ENCODE measurements at places on chromosomes 5 and 9.

- ATAC-seq, result no peak
Observed at GRCh38 chr5:180807654-180808414, 5.2 kb upstream of the MGAT1 start.

DNA sequence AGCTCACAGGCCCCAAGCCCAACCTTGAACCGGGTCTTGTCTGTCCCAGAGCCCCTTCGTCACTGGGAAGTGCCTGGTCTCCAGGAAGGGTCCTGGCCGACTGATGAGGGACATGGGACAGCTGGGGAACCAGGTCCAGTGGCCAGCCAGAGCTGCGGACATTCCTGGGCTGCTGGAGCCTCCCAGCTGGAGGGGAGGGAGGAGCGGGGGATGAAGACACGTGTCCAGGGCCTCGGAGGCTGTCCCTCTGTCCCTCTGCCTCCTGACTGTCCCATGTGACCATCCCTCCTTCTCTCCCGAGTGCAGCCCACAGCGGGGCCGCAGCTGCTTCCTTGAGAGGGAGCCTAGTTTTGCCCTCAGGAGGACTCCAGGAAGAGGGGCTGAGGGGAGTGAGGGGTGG lies 41.7 kb upstream of the UBAC1 start:
- ATAC-seq, result peak; percentile 61

DNA sequence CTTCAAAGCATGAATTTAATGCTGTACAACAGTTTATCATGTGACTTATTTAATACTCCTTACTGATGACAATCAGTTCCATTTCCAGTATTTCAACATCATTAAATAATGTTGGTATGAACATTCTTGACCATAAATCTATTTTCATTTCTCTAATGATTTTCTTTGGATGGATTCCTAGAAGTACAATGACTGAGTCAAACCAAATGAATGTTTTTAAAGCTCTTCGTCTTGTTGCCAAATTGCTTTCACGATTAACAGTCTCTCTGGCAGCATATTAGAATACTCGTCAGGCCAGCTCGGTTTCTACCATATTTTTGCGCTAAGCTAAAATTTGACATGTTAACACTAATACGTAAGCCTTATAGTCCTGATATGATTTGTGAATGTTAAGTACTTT lies 197.0 kb downstream of the TRPM3 start:
- ATAC-seq, result no peak

DNA sequence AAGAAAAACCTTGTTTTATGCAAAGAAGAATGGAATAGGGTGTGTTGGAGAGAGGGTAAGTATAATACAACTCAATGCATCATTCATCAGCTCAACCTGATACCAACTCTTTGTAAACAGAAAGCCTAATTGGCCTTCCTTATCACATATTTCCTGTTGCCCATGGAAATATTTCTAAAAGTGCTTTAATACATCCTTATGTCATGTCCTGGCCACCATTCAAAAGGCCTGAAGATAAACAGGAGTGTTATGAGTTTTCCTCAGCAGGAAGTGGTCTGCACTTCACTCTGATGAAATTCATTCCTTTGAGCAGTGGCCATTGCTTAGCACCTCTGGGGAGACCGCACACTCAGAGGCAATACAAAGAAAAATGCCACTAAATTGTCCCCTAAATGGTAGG lies 511.2 kb downstream of the SEMA5A start:
- ATAC-seq, result no peak

DNA sequence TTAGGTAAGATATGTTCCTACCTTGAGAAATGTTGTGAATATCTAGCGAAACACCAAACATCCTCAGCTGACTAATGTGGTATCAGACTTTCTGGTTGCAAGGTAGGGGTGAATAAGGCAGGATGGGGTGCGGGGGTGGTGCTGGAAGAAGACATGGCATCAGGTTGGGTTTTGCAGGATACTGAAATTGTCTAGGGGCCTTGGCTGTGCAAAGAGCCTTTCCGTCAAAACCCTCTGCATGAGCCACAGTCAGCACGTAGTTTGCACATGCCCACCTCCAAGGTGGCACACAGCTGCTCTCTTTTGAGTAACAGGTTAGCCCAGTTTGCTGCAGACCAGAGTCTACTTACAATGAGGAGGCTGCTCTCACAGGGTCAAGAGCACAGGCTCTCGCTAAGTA lies 42.0 kb downstream of the SFXN1 start:
- ATAC-seq, result no peak

DNA sequence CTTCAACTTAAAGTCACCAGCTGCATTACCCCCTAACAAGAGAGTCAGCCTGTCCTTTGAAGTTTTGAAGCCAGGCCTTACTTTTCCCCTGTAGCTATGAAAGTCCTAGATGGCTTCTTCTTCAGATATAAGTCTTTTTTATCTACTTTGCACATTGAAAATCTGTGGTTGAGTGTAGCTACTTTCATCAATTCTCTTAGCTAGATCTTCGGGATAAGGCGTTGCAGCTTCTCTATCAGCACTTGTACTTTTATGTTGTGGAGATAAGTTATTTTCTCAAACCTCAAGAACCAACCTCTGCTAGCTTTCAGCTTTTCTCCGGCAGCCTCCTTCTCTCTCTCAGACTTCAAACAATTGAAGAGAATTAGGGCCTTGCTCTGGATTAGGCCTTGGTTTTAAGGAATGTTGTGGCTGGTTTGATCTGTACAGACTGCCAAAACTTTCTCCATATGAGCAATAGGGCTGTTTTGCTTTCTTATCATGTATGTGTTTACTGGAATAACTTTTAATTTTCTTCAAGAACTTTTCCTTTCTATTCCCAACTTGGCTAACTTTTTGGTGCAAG lies 21.6 kb downstream of the CATSPER3 start:
- no peak for ATAC-seq

DNA sequence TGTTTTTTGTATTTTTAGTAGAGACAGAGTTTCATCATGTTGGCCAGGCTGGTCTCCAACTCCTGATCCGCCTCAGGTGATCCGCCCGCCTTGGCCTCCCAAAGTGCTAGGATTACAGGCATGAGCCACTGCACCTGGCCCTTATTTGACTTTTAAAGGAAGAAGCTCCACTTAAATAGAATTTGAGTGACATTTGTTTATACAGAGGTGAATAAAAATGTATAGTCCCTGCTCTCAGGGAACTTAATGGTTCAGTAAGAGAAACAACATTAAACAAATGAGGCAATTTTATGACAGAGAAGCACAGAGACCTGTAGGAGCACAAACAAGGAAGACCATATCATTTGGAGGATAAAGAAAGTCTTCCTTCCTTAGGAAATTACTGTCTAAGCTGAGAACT lies 65.7 kb downstream of the C9orf152 start:
- no peak for ATAC-seq

DNA sequence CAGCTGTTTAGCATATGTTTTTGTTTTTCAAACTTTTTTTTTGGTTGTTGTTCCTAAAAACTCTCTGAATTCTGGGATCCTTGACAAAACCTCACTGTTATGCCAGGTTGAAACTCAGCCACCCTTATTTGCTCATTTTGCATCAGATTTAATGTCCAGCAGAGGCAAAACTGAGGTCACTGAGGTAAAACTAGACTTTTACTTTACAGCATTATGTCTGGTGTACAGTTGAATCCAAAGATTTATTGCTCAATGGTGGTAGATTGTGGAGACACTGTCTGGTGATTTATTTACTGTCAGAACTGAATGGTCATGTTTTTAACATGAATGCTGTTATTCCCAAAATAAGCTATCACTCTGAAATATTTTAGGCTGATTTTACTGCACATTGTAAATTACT lies 87.9 kb downstream of the FBXL7 start:
- ATAC-seq, result no peak

- no peak for ATAC-seq
Observed at GRCh38 chr5:40452874-40453624, 226.7 kb upstream of the PTGER4 start.

DNA sequence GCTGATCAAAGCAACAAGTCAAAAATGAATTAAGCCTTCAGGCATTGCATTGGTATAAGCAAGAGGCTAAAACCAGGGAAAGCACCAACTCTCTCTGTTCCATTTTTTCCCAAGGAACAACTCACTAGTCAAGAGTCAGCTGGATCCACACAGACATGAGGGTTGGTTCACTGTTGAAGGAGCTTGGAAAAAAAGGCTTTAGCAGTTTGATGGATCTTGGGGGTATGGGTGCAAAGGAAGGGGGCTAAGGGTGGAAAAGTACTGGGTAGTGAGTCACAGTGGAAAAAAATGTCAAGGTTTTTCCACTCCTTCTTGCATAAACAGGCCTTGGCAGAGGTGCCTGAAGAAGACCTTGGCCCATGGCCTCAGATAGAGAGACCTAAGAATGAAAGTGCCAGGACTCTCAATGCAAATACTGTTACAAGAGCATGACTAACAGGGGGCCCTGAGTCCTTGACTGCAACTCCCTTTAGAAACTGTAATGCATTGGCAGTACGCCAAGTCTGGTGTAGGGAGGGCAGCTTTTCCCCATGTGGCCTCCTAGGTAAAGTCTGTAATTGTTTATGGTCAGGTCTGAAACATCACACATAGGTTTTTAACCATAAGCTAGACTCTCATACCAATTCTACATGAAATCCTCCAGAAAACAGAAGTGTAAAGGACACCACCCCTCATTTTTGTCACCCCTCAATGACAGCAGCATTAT lies 23.7 kb downstream of the ACTL7A start:
- ATAC-seq, result peak; percentile 90

- ATAC-seq, result no peak
Observed at GRCh38 chr9:118529210-118529609, 825.0 kb downstream of the TLR4 start.

GRCh38 chr9:8188723-8189407 lies 389.3 kb upstream of the DMAC1 start:
- peak; percentile 98 for ATAC-seq

DNA sequence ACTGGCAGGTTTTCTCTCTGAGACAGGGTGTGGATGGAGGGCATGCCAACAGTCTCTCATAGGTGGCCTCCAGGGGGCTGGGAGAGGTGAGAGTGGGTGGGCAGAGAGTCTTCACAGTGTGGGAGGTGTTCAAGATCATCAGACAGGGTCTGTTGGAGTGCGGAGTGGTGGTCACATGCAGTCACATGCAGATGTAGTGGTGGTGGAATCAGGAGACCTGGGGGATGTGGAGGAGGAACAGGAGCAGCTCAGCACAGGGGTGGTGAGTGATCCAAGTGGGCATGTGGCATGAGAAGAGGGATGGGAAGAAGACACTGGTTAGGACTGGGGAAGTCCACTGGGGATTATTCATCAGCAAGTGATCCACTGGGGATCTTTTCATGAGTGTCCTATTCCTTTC lies 5.8 kb downstream of the GM2A start:
- no peak for ATAC-seq

GRCh38 chr9:77598524-77598923 lies 49.6 kb downstream of the GNA14 start:
- ATAC-seq, result peak; percentile 84

GRCh38 chr5:124176692-124177091 lies 569.7 kb downstream of the ZNF608 start:
- no peak for ATAC-seq

DNA sequence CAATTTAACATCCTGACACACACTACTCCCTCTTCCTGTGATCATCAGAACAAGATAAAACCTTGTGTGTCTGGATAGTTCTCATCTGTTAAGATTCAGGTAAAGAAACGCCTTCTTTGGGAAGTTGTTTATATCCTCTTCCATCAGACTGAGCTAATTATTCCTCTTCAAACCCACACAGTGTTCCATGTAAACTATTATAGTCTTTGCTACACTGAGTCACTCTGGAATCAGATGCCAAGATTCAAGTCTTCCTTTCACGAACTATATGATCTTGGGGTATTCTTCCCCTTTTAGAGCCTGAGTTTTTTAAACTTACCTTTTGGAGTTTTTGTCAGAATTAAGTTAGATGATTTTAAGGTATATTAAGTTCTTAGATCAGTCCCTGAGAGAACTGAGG lies 2.0 kb downstream of the OR1J1 start:
- ATAC-seq, result no peak

DNA sequence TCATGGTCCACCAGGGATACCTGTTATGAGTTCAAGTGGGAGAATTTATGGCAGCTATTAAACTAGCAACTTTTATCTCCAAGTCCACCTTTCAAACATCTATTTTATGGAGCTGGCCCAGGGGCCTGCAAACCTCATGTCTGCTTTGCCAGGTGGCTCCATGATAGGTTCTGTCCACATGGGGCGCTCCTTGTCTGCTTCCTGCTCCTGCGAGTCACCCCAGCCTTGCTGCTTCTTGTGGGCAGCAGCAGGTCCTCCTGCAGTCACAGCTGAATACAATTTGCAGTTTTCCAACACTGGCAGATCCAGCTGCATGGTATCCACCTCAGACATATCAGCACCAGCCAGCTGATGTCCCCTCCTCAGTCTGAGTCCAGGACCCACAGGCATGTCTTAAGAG lies 39.6 kb upstream of the FRRS1L start:
- no peak for ATAC-seq

GRCh38 chr9:129624947-129625346 lies 1.0 kb upstream of the NTMT1 start:
- ATAC-seq, result no peak

DNA sequence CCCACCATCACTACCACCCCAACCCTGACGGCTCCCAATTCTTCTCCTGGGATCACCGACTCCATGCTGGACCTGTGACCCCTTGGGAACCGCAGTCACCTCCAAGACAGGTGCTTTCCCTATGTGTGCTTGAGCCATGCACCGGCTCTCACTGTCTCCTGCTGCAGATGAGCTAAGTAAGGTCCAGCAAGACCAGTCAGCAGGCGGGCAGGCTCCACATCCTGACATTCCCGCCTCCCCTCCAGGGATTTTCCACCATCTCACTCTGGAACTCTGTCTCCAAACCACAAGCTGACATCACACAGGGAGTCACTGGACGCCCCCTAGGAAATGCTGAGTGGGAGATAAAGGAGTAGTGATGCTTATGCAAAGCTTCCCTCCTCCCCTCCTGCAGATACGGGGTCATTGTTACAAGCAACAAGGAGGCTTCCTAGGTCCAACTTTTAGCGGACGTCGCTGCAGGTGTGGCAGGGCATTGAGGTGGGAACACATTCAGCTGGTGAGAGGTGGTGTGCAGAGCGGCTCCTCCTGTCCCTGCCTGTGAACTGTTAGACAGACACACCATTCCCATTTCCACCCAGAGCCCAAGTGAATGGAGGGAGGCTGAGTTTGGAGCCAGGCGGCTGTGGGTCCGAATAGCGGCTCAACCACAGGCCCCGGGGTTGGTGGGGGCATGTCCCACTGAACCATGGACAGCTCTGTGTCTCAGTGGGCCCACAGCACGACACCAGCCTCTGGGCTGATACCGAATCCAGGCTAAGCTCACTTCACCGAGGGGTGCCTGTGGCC lies 129.2 kb upstream of the PHYKPL start:
- no peak for ATAC-seq

- ATAC-seq, result no peak
Observed at GRCh38 chr9:91809581-91810285, 140.3 kb downstream of the ROR2 start.

DNA sequence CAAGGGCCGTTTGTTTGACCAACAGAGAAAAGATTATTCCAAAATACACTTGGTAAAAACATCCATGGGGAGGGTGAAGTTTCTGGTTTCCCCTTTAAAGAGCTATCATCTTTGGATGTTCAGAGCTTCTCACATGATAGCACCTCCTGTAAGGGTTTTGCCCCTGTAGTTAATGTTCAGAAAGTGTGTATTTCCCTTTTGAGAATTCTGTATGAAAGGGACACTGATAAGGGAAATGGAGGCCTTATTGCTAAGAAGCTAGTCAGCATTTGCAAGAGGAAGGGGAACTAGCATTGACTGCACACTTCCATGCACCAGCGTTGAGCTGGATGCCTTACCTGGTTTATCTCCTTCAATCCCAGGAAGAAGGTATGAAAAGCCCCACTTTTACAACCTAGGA lies 31.5 kb upstream of the C5orf58 start:
- no peak for ATAC-seq

All from motor neuron (in vitro differentiated cells).